ENCODE measurements at places on chromosomes 7 and 10. TPM values are rescaled to one million over a fixed set of nuclear protein-coding genes. Genes with fewer than 3 reads are reported as not detected.

TMEM130 gene
- total RNA-seq = 0.25 TPM

SUMF2 gene
- total RNA-seq = 238 TPM

PNLIP gene
- not detected for total RNA-seq

WIPF3 gene
- total RNA-seq = not detected

TWIST1 gene
- total RNA-seq = 31.2 TPM

MSANTD7 gene
- 15.5 TPM for total RNA-seq

ITPRID1 gene
- not detected for total RNA-seq

Measured in aortic smooth muscle cell (primary cell).